Mucosa of gallbladder (tissue), 1 donor: ENCODE measurements at places on chromosomes 13 and 19. TPM values are rescaled to one million over a fixed set of nuclear protein-coding genes. Genes with fewer than 3 reads are reported as not detected.

DNA sequence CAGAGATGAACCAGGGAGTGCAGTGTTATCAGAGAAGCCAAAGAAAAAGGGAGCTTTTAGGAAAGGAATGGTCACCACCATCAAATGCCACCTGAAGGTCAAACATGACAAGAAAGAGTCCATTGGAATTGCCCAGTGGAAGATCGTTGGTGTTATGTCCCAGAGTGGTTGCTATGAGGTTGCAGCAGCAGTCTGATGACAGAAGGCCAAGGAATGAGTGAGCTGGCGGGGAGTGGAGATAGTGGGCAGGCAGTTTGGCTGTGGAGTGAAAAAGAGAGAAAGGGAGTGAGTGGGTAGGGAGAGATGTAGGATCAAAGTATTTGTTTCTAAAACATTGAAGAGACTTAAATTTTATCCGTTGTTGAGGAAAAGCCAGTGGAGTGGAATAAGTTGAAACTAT lies 117.4 kb upstream of the WASF3 start:
- no peak for DNase-seq

Gene CYP2S1
- total RNA-seq: 90.1 TPM

- no peak for DNase-seq
Observed at GRCh38 chr13:58542530-58542929, 911.0 kb downstream of the PCDH17 start.

DNA sequence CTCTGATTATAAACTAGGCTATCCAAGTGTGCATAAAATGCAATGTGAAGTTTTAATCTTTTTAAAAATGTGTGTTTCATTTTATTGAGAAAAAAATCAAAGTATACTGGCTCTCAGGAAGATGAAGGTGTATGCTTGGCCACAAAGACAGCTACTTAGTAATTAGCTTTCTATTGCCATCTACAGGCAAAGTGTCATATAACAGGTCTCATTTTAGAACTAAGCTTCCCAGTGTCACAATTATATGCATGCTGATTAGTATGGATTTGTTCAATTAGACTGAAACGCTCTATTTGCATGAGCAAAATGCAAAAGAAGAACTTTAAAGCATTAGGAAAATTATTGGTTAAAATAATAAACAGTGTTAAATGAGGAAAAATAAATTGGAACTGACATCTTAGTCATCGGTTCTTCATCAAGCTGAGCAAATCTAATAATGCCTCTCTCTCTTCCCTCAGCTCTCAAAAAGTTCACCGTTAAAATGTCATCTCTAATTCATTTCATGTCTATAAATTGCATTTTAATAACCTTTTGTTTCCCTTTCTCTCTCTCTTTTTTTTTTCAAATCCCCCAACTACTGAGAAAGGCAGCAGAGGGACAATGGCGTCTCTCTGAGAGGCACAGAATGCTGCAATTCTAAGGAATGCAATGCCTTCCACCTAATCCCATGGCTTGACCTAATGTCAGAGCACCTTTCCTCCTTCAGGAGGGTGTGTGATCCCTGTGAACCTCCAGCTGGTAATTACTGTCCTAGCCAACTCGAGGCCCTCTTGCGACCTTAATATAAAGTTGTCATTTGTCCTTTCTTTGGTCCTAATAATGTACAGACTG lies 313.1 kb upstream of the MAB21L1 start:
- no peak for DNase-seq

- no peak for DNase-seq
Observed at GRCh38 chr13:90246687-90247345, 1100.7 kb upstream of the MIR17HG start.

DNA sequence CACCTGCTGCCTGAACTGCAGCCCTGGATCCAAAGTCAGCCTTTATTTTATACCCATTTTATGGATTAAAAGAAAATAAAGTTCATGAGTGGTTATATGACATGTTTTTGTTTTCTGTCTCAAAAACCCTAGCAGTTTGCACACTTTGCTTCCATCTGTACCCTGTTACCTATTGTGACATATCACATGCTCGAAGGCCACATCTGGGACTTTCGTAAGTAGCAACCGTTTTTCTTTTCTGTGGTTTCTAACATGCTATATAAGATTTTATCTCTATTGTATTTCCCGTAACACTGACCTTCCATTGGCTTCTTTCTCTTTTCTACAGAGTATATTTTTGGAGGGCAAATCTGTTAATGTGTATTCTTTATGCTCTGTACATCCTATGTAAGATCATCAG lies 1007.2 kb downstream of the PCDH9 start:
- no peak for DNase-seq

- DNase-seq: no peak
Observed at GRCh38 chr19:45498411-45499195, at the start of gene PPM1N. PPM1N (plus strand) TSS chr19:45498443; CDS start chr19:45498473, 30 bp downstream.

Gene KLC3
- total RNA-seq: 0.23 TPM

GRCh38 chr13:109135018-109135417 lies 505.6 kb downstream of the MYO16 start:
- no peak for DNase-seq

- DNase-seq: no peak
Observed at GRCh38 chr13:60398379-60398891, 1.4 kb downstream of the TDRD3 start.

DNA sequence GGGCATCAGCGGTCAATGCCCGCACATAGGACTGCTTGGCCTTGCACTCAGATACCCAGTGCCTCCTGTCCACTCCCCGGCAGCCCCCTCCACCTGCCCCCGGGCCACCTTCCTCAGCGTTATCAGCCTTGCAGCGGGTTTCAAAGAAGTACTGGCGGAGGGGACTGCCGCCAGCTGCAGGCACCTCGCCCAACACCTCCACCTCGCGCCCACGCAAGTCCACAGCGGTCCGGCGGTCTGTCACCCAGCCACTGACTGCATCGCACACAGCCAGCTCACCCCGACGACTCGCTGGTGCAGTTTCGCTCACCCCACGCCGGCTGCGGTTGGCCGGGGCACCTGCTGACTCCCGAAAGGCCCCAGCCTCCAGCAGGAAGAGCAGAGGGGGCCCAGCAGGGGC lies 3.2 kb downstream of the NTF4 start:
- DNase-seq: no peak

Gene CGB3
- total RNA-seq: not detected

DNA sequence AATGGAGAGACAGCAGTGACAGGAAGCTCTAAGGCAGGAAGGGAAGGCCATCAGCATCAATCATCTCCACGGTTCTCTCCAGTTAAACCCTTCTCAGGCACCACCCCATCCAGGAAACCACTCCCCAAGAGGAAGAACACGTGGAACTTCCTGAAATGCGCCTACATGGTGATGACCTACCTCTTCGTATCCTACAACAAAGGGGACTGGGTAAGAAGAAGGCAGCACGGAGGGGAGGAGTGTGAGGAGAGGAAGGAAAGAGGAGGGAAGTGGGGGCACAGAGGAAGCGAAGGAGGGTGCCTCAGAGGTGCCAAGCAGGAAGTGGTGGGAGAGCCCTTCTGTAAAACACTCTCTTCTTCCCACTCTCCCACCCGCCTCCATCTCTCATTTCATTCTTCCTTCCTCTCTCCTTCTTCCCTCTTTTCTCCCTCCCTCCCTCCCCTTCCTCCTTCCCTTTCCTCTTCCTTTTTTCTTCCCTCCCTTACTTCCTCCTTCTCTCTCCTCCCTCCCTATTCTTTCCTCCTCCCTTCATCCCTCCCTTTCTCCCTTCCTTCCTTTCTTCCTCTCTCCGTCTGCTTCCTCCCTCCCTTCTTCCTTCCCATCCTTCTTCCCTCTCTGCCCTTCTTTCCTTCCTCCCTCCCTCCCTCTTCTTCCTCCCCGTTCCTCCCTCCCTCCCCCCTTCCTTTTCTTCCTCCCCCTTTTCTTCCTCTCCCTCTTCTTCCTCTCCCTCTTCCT lies 12.6 kb downstream of the ZSCAN5A start:
- no peak for DNase-seq

GRCh38 chr19:17411801-17412200 lies 6.4 kb upstream of the BST2 start:
- no peak for DNase-seq

Gene SHKBP1
- 80.9 TPM for total RNA-seq

Gene RNF113B
- total RNA-seq: not detected

DNA sequence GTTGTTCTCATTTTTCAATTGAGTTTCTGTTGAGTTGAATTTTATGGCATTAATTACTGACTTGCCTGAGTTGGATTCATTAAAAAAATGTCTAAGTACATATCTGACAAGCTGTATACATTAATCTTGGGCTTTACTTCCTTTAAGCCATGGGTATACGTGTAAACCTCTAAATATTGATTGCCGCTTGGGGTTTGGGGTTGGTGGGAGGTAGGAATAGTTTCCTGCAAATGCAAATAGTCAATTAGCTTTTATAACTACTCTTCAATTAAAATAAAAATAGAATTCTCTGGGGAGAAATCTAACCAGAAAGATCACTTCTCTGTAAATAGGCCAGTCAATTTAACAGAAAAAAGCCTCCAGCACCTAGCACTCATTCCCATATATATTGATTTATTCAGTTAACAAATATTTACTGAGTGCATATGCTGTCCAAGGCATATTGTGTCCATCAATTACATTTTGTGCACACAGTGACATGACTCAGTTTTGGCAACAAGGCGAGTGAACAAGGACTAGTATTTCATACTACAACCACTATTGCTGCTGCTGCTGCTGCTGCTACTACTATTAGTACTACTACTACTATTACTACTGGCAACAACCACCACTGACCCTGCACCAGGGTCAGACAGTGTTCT lies 306.8 kb downstream of the RFC3 start:
- peak; percentile 51 for DNase-seq

Gene ALOX5AP
- total RNA-seq: 50.3 TPM

Gene ZNF14
- total RNA-seq: 6.4 TPM

DNA sequence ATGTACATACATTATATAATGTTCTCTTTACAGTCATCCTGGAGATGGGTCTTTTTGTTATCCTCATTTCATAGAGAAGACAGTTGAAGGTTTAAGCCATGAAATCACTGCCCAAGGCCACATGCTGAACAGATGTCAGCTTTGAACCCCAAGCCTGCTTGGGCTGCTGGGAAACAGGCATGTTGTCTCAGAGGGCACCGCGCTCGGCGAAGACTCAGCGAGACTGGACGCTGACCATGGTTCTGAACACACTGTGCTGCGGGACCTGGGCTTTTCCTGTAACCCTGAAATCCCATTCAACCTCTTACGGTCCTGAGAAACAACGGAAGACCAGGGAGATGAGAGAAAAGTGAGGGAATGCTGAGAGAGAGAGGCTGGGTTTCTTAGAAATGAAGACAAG lies 27.3 kb downstream of the LRFN3 start:
- DNase-seq: peak; percentile 63

- no peak for DNase-seq
Observed at GRCh38 chr19:29285878-29286277, 72.9 kb upstream of the UQCRFS1 start.

DNA sequence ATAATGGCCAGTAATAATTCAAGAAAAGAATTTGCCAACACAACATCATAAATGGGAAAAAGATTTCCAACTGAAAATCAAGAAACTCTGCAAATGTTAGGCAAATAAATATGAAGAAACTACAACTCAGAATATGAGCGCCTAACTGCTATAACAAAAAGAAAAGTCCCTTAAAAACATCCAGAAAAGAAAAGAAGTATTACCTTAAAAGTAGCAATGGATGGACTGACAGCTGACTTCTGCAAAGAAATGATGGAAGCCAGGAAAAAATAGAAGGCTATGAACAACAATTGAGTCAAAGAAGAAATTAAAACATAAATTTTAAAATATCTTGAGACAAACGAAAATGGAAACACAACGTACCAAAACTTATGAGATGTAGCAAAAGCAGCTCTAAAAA lies 482.3 kb upstream of the ZNF507 start:
- DNase-seq: no peak

DNA sequence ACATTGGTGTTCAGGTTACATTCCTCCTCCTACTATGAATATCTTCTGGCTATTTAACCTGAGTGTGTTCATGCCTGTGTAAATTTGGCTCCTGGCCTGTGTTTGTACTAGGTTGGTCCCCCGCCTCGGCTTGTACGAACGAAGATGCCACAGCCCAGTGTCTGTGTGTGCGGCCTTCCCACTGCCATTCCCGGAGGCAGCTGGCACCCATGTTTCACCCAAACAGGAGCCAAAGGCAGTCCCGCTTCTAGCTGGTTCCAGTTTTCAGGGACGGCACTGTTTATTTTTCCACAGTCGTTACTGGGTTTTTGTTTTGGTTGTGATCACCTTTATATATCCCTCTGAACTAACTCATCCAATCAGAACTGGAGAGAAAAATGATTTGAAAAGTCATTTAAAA lies 102.5 kb upstream of the ZNF536 start:
- no peak for DNase-seq

Gene ZNF69
- 25.5 TPM for total RNA-seq

DNA sequence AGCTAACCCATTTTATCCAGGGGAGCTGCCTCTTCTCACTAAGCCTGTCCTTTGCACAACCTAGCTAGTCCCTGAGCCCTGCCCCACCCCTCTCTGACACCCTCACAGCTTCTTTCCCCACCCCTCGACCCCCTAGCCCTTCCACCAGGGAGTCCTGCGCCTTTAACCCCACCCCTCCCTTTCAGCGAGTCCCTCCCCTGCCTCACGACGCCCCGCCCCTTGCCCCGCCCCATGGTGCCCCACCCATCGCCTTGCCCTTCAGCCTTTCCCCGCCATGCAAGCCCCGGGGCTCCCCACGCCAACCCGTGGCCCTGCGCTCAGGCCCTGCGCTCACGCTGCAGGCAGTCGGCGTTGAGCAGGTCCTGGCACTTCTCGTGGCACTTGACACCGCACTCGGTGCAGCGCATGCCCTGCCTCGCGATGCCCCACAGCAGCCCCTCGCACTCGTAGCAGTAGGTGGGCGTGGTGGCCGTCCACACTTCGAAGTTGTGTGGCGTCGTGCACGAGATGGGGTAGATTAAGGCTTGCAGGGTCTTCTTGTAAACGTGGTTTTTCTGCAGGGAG lies 40.0 kb downstream of the UNC13A start:
- no peak for DNase-seq

DNA sequence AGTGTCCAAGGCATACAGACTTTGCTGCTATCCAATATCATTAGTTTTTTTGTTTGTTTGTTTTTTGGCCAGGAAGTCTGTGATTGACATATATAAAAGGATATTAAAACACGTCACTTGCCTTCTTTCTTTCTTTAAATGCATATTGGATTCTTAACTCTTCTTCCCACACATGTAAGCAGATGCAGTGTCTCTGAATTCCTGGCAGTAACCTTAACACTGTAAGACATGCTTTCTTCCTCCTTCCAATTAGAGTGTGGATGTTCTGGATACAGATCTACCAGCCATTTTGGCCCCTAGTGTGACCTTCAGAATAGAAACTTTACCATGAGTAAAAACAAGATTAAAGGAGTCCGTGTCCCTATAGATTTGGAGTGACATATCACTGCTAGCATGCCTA lies 967.4 kb upstream of the PRR20A start:
- no peak for DNase-seq

- DNase-seq: peak; percentile 62
Observed at GRCh38 chr19:6108721-6109633, 1.3 kb downstream of the RFX2 start.
